ENCODE measurements at places on chromosomes 3 and 15. TPM values are rescaled to one million over a fixed set of nuclear protein-coding genes. Genes with fewer than 3 reads are reported as not detected.

DNA sequence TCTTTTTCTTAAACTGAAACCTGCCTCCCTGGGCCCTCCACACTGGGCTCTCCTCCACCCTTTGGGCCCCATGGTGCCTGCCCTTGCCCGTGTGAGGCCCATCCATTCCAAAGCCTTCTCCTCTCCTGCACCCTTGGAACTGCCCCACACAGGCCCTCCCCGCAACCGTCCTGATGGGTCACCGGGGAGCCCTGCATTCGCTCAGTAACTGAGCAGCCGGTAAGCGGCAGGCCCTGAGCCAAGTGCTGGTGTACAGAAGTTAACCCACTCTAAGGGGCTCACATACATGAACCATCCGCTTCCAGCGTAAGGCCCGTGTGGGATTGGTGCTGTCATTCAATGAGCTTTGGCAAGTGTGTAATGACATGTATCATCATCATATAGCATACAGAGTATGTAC is 5.4 kb upstream of the LRRC15 start:
- DNase-seq = no peak

DNA sequence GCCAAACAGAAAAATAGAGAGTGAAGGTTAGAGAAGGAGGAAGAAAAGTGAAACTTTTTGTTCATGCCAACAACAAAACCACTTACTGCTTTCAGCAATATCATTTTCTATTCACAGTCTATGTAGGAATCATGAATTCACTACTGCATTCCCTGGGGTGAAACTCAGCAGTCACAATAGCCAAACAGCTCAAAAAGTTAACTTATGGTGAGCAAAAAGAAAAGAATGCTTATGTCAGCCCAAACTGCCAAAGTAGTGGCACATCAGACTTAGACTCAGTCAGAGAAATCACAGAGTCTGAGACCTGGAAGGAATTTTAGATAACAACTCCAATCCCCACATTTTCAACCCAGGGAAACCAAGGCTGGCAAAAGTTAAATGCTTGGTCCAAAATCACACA is 238.7 kb upstream of the TMCO5A start:
- no peak for DNase-seq

The XCR1 gene
- total RNA-seq = 0.05 TPM

DNA sequence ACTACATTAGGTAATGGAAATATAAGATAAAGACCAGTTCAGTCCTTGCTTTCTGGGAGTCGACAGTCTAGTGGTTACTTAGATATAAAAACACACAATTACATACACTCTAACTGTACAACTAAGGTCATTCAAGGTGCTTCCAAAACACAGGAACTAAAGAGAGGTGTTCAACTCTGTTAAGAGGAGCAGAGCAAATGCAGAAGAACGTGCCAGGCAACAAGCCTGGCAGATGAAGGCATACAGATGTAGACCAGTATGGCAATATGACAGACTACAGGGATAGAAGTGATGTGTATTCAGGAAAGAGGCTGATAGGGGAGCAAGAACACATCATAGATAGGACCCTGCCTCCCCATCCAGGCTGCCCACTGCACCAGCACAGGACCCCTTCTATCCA is 78.3 kb downstream of the CBLB start:
- DNase-seq = no peak

GRCh38 chr3:178465260-178466180 is 70.7 kb upstream of the KCNMB2 start:
- no peak for DNase-seq

GRCh38 chr3:195699860-195700259 is 20.9 kb upstream of the MUC20 start:
- DNase-seq = no peak

Measured in ovary (tissue), 10 donors.